ENCODE measurements at places on chromosomes 7 and 10.

- no peak for DNase-seq
These were observed 26.4 kb upstream of the SRGN start for GRCh38 chr10:69061305-69062161.

- DNase-seq: no peak
These were observed 26.4 kb downstream of the BBS9 start for GRCh38 chr7:33155811-33156210.

DNA sequence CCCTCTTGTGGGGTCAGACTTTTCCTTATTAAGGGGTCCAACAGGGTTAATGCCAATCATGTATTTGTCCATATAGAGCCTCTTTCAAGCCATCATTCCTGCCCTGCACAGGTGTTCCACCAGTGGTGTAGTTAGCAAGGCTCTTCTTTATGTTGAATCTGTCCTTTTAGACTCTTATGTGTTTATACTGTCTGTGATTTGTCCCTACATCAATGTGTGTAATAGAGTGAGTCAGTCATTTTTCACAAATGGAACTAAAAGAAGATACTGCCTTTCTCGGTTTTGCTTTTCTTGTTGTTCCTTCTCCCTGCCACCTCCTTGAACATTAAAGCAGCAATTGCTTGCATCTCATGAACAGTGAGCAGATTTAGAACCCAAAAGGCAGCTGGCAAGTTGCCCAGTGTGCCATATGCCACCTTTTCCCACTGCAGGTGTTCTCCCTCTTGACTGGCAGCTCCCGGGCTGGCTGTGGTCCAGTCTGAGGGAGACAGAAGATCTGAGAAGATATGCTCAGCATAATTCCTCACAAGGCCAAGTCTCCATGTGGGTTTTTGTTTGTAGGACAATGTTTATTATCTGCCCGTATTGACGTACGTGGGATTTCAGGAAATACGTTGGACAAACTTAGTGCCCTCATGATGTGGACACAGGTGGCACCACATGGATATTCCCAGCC lies 154.1 kb downstream of the LHFPL3 start:
- no peak for DNase-seq

- DNase-seq: no peak
These were observed 44.8 kb upstream of the HHEX start for GRCh38 chr10:92644921-92645320.

- no peak for DNase-seq
These were observed 34.3 kb downstream of the CDCA7L start for GRCh38 chr7:21911341-21911875.

DNA sequence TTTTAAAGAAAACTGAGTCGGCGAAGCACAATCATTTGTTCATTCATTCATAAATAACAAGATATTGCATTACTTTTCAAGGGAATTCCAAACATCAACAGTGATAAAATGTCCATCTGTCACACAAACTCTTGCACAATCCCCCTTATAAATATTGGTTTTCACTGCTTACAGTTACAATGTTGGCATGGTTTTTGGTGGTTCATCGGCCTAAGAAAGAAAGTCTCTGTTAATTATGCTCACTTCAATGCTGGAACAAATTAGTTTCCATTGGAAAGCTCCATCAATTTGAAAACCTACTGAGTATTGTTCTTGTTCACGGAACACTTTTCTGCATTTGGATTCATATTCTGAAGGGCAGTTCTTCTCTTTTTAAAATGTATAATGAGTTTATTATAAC lies 188.5 kb downstream of the JAZF1 start:
- no peak for DNase-seq

DNA sequence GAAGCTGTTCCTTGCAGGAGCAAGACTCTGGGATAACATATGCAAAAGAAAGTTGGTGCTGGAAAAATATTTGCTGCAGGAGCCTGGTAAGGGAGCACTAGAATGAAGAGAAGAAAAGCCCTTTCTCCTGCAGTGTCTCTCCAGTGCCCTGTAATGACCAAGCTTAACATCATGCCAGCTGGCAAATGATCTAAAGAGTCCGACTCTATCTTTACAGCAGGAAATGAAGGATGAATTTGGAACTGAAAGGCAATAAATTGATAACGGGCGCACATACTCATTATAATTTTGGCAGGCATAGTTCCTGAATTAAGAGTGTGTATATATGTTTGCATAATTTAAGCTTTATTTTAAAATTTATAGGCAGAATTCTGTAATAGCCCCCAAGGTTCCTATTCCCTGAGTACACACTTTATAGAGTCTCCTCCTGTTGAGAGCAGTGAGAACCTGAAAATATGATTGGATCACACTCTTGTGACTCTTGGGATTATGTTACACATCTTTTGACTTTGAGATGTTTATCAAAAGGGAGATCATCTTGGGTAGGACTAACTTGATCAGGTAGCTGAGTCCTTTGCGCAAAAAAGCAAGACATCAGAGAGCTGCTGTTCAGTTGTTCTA lies 299.0 kb upstream of the MBL2 start:
- no peak for DNase-seq

DNA sequence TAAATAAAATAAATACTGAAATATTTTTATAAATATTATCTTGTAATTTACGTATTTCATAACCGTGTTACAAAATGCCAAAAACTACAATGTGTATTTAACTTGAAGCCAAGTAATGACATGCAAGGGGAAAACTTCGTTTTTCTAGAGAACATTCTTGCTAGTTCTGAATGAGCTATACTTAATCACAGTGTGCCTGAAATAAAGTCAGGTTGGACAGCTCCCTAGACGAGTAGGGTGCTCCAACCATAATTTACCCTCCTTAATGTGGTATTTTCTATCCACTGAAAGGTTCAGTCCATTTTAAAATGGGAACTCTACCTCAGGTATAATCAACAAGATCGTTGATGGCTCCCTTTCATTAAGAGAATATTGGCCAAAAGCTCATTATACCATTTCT lies 194.5 kb upstream of the AHR start:
- DNase-seq: no peak

DNA sequence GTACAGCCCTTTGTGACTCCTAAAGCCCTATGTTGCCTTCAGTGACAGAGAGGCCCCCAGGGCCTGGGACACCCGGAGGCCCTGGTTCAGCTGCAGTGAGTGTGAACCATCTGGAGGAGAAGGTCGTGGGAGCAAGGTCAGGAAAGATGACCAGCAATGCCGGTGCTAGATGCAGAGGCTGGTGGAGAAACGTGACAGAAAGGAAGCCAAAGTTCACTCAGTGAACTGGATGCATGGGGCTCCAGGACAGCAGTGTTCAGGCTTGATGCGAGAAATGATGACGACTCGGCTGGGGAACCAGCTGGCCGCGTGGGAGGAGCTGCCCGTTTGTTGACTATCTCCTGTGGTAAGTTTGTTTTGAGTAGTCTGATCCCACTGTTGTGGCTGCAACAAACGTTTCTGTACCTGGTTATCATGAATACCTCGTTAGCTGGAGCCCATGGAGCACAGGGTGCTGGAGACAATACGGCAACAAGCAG lies 54.1 kb upstream of the MKRN1 start:
- no peak for DNase-seq

GRCh38 chr10:15182540-15183207 lies 14.2 kb upstream of the NMT2 start:
- DNase-seq: no peak

DNA sequence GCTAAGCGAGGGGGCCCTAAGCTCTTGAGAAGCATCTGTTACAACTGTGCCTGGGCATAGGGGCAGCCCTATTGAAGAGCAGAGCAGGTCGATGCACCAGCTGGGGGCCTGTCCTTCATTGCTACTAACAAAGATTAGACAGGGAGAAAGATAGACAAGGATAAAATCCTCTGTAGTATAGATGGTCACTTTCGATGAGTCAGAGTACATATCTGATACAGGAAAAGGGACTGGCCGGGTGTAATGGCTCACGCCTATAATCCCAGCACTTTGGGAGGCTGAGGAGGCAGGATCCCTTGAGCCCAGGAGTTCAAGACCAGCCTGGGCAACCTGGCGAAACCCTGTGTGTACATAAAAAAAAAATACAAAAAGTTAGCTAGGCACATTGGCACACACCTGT lies 13.6 kb downstream of the OPTN start:
- DNase-seq: no peak

- no peak for DNase-seq
These were observed 183.0 kb upstream of the PRSS1 start for GRCh38 chr7:142566271-142566670.

- no peak for DNase-seq
These were observed 76.6 kb upstream of the HGF start for GRCh38 chr7:81846398-81846797.

DNA sequence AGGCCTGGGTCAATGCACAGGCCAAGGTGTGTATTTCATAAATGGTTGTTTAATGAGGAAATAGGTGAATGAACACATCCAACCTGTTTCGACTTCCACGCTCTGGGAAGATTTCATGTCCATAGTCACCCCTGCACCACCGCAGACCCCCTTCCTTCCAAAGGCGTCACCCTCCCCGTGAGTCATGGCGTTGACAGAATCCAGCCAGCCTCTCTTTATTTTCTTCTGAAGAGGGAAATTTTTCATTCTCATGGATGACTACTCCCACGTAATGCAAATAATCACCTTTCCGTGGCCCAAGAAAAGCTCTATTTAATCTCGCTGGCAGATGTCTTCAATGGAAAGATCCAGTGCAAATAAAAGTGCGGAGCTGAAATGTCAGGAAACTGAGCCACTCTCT lies 75.3 kb upstream of the FOXK1 start:
- DNase-seq: no peak

GRCh38 chr10:77504873-77505257 lies 132.7 kb downstream of the KCNMA1 start:
- DNase-seq: no peak

DNA sequence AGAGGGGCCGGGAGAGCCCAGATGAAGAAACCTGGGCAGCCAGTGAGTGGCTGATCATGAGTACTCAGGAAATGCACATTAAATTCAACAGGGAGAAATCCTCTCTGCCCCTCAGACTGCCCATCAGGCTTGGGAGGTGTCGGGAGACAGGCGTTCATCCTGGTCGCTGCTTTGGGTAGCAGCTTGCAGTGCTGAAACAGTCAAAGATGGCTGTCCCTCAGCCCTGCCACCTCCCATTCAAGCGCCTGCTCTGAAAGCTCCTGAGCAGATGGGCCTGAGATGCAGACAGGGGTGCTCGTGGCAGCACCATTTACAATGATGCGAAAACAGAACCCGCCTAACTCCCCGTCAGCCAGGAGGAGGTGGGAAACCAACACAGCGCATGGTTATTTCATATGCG lies 3.6 kb upstream of the JAKMIP3 start:
- DNase-seq: no peak

DNA sequence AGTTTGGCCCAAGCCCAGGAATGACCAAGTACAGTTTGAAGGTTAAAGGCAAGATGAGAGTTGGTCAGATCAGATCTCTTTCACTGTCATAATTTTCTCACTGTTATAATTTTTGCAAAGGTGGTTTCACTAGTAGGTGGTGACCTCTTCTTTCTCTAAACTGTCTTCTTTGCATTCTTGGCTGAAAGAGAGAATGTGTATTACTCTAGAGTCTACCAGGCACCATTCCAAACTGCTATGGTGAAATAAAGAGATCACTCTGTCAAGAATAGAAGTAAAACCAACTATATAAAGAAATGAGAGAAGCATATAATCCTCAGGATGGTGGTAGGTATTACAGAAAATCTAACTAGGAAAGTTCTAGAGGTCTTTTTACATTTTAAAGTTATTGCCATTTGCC lies 72.7 kb downstream of the DYNC1I1 start:
- no peak for DNase-seq

- no peak for DNase-seq
These were observed 332.0 kb upstream of the ZNF32 start for GRCh38 chr10:43980715-43981114.

- no peak for DNase-seq
These were observed 203.4 kb upstream of the CTBP2 start for GRCh38 chr10:125363791-125364190.

DNA sequence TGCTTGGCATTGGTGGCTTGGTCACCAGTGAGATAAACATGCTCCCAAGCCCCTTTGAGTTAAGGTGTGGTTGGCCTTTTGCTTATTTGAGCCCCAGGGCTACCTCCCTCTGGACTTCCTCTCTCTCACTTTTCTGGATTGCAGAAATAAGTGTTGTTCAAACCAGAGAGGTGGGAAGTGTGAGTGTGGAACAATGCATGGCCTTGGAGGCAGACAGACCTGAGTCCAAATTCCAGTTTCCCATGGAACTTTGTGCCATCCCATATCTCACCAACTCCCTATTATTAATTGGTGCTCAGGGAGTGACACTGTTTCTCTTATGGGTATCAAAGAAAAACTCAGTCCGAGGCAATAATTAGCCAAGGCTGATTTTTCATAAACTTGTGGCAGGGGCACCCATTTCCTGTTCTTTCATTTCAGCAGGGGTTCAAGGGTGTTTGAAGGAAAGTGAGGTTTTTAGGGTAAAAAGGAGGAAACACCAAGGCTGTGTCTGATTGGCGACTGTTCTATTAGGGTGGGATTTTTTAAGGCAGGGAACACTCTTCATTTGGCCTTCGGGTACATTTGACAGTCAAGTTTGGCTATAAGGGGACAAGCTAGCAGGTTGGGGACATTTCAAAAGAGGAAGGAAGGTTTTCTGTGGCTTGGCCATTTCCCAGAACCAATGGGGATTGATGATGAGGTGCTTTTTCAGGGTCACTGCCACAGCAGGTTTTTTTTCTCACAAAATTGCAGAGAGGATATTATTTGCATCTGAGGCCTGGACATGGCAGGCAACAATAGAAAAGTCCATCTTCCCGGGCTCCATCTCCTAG lies 148.8 kb upstream of the NPY start:
- DNase-seq: no peak

GRCh38 chr10:89266721-89267453 lies 15.3 kb upstream of the LIPA start:
- no peak for DNase-seq

DNA sequence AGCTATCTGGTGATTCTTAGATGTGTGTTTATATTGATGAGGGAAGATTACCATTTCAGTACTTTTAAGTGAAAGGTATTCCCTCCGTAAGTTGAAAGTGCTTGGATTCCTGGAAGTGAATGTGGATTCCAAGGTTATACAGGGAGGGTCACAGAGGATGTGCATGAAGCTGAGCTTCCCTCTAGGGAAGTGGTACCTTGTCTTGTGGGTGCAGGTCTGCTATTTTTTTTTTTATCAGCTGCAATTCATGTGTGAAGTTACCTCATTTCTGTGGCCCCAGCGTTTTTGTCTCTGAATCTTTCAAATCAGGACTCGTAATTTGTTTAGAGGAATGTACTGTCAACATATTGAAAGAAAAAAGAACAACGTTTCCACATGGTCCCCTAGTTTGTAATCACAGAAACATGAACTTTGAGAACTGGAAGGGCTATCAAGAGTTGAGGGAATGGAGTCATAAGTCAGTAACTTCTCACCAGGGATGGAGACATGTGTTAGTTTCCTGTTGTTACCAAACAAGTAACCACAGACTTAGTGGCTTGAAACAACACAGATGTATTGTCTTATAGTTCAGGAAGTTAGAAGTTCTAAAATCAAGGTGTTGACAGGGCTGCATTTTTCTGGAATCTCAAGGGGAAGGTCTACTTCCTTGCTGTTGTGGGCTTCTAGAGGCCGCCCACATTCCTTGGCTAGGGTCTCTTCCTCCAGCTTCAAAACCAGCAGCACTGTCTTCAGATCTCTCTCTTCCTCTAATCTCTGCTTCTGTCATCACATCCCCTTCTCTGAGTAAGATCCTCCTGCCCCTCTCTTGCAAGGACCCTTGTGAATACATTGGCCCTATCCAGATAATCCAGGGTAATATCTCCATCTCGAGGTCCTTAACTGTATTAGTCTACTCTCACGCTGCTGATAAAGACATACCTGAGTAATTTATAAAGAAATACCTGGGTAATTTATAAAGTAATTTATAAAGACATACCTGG lies 64.4 kb downstream of the RAB18 start:
- no peak for DNase-seq

All from stimulated activated CD4-positive, alpha-beta T cell treated with anti-CD3 and anti-CD28 coated beads, Interleukin-1b, Interleukin-23, amount 100 ng/mL, for 1 hour (primary cell).